Effector CD8-positive, alpha-beta T cell (primary cell): ENCODE measurements at places on chromosomes 16 and 17.

DNA sequence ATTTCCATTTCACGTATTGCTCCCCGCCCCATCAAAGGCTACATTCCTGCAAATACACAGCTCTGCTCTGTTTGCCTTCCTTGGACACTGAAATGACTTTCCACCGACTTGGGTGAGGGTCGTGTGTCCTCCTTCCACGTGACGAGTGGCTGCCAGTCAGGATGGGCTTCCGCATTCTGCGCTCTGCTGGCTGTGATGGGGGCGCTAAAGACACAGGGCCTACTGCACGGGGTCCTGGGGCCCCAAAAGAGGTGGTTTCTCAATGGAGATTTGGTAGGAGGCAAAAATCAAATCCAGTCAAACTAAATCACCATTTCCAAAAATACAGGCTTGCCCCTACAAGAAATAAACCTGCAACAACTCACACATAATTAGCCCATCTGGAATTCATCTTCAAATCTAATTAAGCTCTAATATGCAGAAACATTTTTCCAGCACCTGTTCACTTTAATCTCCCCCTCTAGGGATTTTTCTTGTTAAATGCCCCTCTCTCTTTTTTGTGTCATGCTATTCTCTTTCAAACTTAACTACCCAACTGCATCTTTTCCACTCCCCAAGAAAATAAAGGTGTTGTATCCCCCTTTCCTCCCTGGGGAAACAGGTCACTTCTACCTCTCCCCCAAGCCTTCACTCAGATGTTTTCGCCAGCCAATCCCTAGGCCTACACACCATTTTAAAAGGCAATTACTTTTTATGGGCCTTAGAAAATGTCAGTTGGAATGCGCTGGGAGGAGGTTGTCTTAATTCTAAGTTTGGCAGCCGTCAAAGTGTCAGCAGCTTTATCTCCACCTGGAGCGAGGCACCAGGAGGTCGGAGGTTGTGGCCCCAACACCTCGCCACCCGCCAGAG lies 21.9 kb upstream of the FAAP100 start:
- DNase-seq = no peak

DNA sequence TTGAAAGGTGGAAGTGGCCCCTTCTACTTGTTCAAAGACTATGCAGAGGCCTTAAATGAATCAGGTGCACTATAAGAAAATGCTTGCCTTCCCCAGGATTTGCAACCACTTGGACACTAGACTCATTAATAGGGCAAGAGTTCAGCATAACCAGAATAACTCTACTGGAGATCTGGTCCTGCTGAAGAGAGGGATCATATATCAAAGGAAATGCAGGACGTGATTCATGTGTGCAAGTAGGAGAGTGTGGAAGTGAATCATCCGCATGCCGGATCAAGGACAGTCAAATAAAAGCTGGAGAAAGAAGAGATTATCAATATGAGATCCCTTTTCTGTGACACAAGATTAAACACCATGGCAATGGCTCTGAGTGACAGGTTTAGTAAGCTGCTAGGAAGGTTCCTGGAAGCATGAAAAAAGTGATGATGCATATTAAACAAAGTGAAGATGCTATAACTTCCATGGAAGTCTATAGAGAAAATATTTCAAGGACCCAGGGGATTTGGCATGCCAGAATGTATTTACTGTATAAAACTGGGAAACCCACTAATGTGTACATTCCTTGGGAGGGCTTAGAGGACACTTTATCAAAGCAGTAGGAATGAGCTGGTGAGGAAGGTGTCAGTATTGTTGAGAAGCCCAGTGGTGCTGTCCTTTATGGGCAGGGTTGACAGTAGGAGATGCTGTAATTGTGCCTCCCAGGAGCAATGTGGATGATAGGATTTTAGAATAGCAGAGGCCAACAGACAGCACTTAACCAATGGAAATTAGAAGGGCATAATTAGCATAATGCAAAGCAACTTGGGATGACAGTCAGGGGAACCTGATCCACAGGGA lies 133.1 kb downstream of the ABCA8 start:
- no peak for DNase-seq

- DNase-seq = no peak
Observed at GRCh38 chr17:5785867-5786509, 201.7 kb upstream of the NLRP1 start.

DNA sequence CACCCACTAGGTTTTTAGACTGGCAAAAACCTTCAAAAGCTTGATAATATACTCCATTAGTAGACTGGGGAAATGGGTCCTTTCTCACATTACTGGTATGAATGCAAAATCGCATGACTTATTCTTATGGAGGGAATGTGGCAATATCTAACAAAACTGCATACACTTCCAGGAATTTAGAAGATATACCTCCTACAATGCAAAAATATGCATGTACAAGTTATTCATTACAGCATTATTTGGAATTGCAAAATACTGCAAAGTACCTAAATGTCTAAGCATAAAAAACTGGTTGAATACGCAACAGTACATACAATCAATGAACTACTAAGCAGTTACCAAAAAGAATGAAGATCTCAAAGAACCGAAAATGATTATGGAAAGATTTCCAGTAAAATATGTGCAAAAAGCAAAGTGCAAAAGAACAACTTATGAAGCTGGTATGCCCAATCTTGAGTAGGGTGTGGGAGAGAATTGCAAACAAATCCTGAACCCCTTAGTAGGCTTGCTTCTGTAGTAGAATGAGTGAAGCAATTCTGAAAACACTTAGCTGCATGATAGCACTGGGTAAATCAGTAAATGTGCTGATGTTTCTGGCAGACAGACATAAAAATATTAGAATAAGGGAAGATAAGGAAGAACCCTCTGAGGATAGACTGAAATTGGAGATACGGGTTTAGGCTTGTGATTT lies 180.1 kb downstream of the PARN start:
- DNase-seq = no peak
